Ovary (tissue), 10 donors: ENCODE measurements at places on chromosomes 12 and 14. TPM values are rescaled to one million over a fixed set of nuclear protein-coding genes. Genes with fewer than 3 reads are reported as not detected.

The IKZF4 gene
- 23.6 TPM for total RNA-seq

The HECTD1 gene
- 154 TPM for total RNA-seq

The CLEC14A gene
- total RNA-seq, result 24.6 TPM

The TMEM121 gene
- total RNA-seq, result 5.2 TPM

- DNase-seq, result no peak
Measured at GRCh38 chr12:124481772-124482566, 85.4 kb downstream of the NCOR2 start.

DNA sequence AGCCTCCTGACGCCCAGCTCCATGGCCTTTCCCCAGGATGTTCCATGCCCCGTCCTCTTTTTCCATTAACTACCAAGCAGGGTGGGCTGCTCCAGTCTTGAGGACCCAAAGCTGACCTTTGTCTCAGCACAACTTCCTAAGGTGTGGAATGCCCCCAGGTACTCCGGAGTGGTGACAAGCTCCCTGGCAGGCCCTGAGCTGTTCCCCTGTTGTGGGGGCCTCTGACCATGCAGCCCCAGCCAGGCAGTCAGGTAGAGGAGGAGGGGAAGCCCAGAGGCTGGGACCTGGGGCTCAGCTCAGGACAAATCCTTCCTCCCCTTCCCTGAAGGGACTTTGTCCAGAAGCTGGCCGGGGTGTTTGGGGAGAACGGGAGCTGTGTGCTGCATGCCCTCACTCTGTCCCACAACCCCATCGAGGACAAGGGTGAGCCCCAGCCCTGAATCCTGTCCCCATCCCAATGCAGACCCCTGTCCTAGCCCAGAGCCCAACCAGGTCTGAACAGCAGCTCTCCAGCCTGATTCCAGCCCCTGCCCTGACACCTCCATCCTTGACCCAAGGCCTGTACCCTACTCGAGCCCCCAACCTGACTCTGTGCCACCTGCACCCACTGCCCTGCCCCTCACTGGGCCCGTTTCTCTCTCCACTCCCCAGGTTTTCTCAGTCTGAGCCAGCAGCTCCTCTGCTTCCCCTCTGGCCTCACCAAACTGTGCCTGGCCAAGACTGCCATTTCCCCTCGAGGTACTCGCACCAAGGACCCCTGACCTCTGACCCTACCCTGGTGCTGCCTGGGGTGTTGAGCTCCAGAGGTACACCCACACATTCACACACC lies 4.4 kb downstream of the CARMIL3 start:
- DNase-seq, result no peak

DNA sequence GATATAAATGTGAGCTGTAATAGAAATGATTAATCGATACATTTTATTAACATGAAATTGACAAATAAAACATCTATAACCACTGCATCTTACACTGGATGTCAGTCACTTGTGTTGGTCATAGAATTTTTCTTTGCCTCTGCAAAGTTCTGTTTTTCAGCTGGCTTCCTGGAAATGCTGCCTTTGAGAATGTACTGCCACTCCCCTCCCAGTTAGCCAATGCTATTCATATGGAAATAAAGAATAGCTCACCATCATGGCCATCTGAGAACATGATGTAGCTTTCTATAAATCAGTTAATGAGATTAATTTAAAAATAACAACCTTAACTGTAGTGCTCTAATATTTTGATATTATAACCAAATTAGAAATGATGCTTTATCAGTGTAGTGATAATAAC lies 41.1 kb downstream of the SLCO1B1 start:
- DNase-seq, result no peak

GRCh38 chr12:20189767-20190166 lies 178.6 kb upstream of the PDE3A start:
- DNase-seq, result no peak

- DNase-seq, result no peak
Measured at GRCh38 chr12:92107094-92107493, 38.6 kb downstream of the BTG1 start.

DNA sequence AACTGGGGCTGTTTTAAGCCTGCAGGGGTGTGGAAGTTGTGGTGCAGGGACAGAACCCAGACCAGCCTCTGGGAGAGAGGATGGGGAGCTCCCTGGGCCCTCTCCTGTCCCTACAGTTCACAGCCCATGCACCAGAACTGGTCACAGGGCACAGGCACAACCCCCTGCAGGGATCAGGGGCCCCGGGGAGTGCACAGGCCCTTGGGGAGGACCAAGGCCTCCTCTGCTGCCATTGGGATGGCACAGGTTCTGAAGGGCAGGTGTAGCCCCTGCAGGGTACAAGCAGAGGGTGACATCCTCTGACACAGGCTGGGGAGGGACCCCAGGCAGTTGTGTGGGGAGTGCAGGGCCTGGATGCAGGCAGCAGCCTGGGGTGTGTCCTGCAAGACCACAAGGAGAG lies 66.4 kb upstream of the SFSWAP start:
- DNase-seq, result no peak

DNA sequence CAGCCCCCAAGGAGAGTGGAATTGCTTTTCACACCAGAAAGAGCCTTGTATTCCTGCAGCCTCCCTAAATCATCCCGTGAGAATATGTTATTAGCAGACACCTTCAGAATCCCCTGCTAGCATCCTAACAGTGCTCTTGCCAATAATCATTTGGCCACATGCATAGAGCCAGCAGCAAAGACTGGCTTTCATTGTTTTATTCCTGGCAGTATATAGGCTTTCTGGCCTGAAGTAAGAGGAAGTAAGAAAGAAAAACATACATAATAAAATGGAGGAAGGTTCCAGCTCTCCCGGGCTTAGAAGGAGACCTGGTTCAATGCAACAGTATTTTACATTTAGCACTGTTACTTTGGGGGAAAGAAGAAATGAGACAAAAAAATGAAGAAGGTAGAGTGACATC lies 176.7 kb upstream of the ATF7IP start:
- DNase-seq, result no peak

DNA sequence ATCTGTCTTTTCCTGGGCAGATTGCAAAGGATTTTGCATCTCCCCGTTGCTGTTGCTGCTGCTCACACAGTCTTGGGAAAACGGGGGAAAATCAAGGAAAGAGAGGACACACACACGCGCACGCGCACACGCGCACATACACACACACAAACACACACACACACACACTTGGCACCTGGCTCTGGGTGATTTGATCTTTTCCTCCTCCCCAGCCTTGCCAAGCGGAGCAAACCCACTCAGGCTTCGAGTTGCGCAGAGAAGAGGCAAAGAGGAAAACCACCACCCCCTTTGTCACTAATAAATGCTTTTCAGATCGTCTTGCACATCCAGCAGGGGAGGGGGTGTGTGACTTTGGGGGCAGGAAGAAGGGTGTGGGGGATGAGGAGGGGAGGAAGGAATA lies 965 bp upstream of the NOS1 start:
- DNase-seq, result no peak
